ENCODE measurements at places on chromosomes 16 and 17. TPM values are rescaled to one million over a fixed set of nuclear protein-coding genes. Genes with fewer than 3 reads are reported as not detected.

SHISA9 gene
- not detected for total RNA-seq

BOLA2 gene
- 17.1 TPM for total RNA-seq

EVPLL gene
- total RNA-seq = 0.07 TPM

DNA sequence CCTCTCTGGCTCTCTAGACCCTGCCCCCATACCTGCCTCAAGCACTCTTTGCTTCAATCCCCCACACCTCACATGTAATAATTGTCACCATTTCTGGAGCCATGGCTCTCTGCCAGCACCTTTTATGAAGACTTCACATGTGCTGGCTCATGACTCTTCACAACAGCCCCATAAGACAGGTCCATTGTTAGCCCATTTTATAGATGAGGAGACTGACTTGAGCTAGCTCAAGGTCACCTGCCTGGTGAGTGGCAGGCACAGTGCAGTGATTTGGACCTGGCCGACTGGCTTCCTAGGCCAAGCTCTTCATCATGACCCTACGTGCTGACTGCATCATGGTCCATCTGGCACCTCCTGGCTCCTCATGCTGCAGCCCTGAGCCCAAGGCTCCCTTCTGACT lies 25.0 kb downstream of the FAM20A start:
- H3K4me3 ChIP-seq = no peak overlapping the region
- no peak overlapping the region for H3K27ac ChIP-seq
- H3K4me1 ChIP-seq = peaks cover 24% of the 10 kb centered on the region
- no peaks in the 10 kb centered on the region for H3K27me3 ChIP-seq
- no peaks in the 10 kb centered on the region for H3K36me3 ChIP-seq
